ENCODE measurements at places on chromosomes 5 and 9. TPM values are rescaled to one million over a fixed set of nuclear protein-coding genes. Genes with fewer than 3 reads are reported as not detected.

- no peak for DNase-seq
These were observed 18.8 kb upstream of the PTBP3 start for GRCh38 chr9:112352209-112352608.

DNA sequence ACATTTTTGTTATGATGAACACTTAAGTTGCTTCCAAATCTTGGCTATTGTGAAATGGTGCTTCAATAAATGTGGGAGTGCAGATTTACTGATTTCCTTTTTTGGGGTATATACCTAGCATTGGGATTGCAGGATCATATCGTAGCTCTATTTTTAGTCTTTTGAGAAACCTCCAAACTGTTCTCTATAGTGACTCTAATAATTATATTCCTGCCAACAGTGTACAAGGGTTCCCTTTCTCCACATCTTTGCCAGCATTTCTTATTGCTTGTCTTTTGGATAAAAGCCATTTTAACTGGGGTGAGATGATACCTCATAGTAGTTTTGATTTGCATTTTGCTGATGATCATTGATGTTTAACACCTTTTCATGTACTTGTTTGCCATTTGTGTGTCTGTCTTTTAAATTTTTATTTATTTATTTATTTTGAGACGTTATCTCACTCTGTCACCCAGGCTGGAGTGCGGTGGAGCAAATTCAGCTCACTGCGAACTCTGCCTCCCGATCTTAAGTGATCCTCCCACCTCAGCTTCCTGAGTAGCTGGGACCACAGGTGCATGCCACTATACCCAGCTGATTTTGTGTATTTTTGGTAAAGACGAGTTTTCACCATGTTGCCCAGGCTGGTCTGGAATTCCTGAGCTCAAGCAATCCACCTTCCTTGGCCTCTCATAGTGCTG, 59.0 kb downstream of the UNC13B start:
- no peak for DNase-seq

DNA sequence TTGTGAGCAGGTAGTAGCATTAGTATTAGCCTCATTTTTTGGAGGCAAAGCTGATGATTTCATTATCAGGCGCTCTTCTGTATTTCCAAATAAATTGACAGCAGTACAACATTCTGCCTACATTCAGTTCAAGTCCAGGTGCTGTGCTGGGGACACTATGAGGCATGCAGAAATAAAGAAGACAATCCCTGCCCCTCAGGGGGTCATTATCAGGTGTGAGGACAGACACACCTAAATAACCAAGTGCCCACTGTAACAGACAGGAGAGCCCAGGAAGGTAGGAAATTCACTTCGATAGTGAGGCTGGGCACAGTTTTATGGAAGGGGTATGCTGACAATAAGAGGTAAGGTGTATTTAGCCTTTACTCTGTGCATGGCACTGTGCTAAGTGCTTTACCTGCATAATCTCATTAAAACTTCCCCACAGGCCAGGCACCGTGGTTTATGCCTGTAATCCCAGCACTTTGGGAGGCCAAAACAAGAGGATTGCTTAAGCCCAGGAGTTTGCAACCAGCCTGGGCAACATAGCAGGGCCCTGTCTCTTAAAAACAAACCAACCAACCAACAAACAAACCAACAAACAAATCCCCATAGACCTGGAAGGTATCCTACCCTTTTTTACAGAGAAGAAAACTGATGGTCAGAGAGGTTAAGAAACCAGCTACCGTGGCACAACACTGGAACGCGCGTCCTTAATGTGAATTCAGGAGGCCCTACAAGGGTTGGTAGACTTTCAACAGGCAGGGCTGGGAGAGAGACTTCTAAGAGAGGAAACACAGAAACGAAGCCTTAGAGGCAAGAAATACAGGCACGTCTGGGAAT, 17.5 kb upstream of the GPX3 start:
- DNase-seq, result no peak

DNA sequence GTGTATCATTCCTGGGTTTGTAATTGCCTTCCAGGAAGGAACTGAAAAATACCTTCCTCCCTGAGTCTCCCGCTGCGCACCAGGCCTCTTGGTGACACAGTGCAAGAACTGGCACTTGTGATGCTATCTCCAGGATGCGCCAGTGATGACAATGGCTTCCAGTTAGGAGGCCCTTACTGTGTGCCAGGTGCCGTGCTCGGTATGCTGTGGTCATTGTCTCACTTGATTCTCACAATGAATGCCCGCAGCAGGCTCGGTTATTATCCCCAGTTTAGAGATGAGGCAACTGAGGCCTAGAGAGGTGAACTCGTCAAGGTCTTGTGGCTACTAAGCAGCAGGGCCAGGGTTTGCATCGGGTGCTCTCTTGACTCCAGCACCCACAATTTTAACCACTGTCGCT, 31.5 kb upstream of the SLC2A8 start:
- no peak for DNase-seq

- DNase-seq, result no peak
These were observed 8.1 kb downstream of the FCN2 start for GRCh38 chr9:134888603-134889190.

DNA sequence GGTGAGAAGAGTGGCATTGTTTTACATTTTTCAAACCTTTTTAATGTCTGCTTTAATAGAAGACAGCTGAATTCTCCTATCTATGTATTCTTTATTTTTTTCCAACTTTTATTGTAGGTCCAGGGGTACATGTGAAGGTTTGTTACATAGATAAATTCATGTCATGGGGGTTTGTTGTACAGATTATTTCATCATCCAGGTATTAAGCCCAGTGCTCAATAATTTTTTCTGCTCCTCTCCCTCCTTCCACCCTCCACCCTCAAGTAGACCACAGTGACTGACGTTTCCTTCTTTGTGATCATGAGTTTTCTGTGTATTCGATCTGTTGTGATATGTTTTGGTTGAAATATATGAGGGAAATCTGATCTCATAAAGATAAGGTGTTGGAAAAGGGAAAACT, 1.7 kb upstream of the SREK1 start:
- DNase-seq, result no peak

DNA sequence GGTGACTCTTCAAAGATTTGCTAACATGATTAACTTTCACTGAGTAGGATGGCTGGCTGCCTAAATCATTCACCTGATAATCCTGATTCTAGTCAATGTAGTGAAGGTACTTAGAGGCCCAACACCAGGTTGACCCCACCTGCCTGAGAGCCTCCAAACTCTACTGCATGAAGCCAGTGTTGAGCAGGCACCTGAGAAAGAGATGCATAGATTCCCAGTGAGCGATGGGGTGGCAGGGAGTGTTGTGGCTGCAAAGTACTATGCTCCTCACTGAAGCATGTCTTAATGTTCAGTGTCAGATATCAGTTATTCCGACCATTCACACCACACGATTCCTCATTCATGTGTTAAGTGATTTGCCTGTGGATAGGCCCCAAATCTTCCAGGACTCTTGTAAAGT, 804.4 kb downstream of the TLE4 start:
- DNase-seq, result no peak

The STKLD1 gene
- 0.26 TPM for polyA plus RNA-seq

The LOX gene
- 1.1 TPM for polyA plus RNA-seq

Data from H1 (cell line).